BJ (cell line): ENCODE measurements at places on chromosomes 13 and 19.

DNA sequence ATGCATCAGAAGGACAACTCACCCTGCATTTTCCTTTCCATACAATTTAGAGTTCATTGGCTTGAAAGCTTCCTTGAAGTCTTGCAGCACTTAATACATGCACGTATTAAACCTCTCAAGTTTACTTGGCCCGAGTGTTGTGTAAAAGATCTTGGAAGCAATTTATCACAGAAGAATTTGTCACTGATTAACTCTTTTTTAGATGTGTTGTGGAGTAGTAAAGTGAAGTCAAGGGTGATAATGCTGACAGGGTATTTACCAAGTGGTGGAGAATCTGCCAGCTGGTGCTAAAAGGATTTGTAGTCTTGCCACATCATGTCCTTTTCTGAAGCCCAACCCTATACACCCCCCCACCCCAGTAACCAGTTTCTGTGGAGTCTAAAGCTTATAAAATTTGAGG lies 421.0 kb upstream of the MIR17HG start:
- DNase-seq = no peak

GRCh38 chr13:52850396-52851136 lies 2.1 kb upstream of the PCDH8 start:
- no peak for DNase-seq

- DNase-seq = no peak
Observed at GRCh38 chr13:98456413-98456845, 120.5 kb downstream of the STK24 start.

DNA sequence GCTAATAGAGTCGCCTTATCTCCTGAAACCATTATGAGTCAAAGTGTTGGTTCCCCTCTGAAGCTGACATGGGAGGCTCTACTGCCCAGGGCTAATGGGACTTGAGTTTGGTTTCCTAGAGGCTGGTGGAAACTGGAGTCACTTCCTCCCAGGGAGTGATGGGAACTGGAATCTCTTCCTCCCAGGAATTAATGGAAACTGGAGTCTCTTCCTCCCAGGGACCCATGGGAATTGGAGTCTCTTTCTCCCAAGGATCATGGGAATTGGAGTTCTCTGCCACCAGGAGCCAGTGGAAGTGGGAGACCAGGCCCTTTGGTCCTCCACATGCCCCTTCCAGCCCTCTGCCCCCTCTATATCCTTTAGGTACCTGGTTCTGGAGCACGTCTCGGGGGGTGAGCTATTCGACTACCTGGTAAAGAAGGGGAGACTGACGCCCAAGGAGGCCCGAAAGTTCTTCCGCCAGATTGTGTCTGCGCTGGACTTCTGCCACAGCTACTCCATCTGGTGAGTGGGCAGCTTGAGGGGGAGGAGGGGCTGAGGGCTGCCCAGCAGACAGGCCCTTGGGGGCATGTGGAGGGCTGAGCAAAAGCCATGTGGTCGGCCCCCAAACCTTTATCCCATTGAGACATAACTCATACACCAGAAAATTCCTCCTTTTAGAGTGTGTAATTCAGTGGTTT lies 5.5 kb downstream of the BRSK1 start:
- no peak for DNase-seq

GRCh38 chr19:991174-991931 lies 7.2 kb downstream of the WDR18 start:
- DNase-seq = no peak
